ENCODE measurements at places on chromosomes 3 and 15.
A peak's percentile ranks its signal among the peaks of the same experiment; 100 is the strongest.

- no peak for DNase-seq
These were observed 7.9 kb downstream of the DGKG start for GRCh38 chr3:186354100-186354499.

- no peak for DNase-seq
These were observed 1065.2 kb downstream of the ZPLD1 start for GRCh38 chr3:103499967-103500366.

DNA sequence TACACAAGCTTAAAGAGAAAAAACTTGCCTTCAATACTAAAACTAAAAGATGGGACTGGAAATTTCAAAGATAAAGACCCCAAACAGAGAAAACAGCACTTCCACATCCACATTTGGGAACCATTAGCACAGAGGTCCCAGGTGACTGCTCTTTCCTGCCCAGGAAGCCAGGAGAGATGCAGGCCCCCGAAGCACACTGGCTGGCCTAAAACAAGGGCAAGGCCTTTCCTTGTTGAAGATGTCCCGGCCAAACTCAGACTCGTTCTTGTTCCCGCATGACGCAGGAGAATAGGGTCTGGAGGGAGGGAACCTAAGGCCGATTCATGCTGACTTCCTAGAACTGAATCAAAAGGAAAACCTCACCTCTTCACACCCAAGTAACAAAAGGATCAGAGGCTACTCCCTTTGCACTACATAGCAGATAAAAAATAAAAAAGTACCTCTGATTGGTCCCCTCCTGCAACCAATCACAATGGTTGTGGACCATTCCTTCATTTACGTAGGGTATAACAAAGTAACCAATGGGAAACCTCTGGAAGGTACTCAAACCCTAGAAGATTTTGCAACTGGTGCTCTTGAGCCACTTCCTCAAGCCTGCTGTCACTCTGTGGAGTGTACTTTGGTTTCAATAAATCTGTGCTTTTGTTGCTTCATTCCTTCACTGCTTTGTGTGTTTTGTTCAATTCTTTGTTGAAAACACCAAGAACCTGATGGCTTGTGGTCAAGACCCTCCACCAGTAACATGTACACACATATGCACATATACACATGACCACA is 48.7 kb downstream of the EFCAB12 start:
- DNase-seq, result no peak

DNA sequence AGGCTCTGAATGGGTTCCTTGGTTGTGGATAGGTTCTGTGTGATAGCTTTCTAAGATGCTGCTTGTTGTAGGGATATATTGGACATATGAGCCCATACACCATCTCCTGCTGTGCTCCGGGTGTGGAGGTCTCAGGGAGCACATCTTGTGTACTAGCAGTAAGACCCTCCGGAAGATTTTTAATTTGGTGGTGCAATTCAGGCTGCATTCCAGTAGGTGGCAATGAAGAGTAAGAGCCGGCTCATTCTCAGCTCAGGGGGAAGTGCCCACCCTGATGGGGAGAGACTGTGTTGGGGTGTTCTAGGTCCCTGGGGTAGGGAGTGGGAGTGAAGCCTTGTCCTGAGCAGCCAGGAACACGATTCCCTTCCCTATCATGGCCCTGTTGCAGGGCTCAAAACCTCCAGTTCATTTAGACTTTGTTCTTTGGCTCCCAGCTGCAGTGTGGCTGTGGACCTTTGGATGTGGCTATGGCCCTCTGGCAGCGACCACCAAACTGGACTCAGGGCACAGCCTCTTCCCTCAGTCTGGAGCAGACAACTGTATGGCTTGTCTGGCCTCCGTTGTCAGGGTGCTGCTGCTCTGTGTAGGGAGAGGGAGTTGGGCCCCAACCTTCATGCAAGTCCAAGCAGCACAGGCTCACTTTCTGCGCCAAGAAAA is 104.7 kb downstream of the UNC13C start:
- no peak for DNase-seq

DNA sequence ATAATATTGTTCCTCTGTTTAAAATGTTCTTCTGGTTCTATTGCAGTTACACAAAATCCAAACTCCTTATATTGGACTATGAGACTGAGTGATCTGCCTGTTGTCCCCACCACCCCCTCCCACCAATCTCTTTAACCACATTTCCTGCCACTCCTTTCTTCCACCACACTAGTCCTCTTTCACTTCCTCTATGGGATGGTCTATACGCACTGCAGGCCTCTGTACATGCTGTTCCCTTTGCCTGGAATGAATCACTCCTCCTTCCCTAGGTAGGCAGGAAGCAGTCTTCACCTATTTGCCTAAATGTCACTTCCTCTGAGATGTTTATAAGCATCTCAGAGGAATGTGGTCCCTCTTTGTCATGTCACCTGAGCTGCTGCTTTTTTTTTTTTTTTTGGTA is 4.0 kb downstream of the MAP2K1 start:
- no peak for DNase-seq

- DNase-seq, result no peak
These were observed 70.3 kb upstream of the PPP2R3A start for GRCh38 chr3:135895106-135895733.

- no peak for DNase-seq
These were observed 528.9 kb downstream of the IGSF11 start for GRCh38 chr3:118505784-118506183.

DNA sequence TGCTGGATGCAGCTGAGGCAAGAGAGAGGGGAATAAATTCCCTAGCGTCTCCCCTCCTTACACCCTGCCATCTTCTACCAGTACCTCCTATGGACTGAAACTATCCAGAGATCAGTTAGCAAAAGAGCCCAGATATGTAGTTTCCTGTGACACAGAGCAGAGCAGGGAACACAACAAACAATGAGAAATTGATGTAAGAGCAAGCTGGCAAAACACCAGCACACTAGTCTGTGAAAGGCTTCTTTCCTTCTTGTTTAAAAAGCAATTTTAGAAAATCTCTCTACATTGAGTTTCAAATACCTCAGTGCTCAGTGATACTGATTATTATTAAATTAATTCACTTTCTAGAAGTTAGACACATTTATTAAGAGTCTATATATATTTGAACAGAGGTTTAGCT is 215.6 kb upstream of the AZI2 start:
- no peak for DNase-seq

- no peak for DNase-seq
These were observed 88.9 kb downstream of the CLSTN2 start for GRCh38 chr3:140023616-140024530.

DNA sequence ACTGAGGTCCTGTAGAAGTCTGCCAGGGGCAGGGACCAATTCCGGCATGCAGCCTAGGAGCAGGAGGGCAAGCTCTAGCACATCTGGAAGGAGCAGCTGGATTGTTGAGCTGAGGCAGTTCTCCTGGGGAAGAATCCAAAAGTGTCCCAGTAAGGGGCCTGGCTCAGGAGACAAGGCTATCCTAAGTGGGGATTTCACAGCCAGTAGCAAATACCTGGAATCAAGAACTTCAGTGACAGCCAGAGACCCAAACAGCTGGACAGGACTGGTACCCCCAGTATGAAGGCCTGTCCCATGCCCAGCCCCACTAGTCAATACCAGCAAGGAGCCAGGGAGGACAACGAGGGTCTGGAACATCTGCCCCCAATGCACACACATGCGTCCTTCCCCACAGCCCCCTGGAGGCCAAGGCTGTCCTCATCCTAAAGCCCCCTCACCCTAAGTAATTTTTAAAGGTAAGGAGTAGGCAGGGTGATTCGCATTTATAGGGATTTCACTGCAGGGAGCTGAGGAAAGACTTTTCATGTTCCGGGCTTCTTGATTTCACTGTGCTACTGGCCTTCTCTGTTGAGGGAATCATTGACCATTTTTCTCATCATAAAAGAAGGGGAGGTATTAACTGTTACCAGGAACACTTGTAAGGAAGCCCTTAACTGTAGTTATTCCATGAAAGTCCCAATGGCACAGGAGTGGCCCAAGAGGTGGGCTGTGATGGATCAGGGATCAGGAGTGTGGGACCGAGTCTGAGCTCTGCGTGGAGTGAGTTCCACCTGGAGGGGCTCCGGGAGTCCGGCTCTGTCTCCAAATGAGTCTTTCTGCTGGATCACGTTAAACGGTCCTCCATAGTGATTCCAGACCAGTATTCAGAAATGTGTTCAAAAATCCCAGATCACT is 2.6 kb upstream of the CHSY1 start:
- DNase-seq, result no peak

DNA sequence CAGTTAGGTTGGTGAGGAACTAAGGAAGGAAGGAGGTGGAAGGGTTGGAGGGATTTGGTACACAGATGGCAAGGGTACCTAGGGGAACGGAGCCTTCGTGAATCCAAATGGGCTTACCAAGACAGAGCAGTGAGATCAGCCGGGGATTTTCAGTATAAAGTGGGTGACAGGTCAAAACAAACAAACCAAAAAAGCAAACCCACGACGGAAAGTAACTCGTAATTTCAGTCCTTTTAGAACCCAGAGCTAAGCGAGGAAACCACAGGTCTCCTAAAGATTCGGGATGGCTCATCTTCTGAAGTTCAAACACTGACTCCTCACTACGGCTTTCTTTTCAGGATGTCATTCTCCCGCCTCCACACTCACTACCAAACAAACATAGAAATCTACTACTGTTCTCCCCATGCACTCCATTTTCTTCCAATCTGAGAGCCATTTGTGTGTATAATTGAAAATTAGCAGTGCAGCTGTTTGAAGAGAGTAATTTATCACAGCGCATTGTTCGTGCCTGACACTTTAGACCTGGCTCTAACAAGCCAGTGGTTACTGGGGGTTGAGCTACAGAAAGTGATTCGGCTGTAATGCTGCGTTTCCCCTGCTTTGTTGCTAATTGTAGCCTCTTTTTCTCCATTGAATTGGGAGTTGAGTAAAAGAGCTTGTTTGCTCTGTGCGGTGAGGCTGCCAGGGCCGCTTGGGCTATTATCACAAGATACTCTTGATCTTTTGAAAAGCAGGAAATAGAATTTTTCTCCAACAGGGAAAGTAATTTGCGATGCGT is 64.7 kb upstream of the CCDC39 start:
- DNase-seq, result no peak

DNA sequence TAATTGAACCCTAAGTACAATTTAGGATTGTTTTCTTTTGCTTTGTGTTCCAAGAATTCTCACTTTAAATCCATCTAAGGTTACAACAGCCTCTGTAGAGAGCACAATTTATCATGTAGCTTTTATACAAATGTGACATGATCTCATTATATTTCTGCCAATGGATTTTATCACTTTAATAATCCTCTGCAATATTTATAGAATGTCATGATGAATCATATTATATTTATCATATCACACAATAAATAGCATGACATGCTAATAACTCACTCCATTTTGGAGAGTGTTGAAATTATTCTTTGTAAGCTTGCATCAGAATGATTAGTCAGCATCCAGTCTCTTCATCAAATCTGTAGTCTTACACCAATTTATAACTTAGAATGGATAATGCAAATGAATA is 280.6 kb upstream of the ZNF717 start:
- no peak for DNase-seq

DNA sequence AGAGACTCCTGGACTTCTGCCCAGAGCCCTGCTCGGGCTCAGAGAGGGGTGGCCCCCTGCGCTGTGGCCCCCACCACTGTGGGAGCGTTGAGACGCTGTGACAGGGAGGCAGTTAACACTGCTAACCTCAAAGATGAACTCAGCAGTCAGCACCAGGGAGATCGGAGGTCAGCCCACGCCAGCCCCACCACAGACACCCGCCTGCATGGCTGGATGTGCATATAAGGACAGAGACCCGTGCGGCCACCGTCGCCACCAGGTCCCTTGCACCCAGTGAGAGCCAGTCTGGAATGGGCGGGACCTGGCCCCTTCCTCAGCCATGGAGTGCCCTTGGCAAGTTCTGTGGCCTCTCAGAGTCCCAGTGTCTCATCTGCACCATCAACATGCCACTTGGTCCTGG is 48.5 kb upstream of the FURIN start:
- DNase-seq, result peak; percentile 88

GRCh38 chr3:143718463-143718862 is 129.8 kb downstream of the SLC9A9 start:
- no peak for DNase-seq

- no peak for DNase-seq
These were observed 322.3 kb upstream of the TBL1XR1 start for GRCh38 chr3:177519588-177519987.

DNA sequence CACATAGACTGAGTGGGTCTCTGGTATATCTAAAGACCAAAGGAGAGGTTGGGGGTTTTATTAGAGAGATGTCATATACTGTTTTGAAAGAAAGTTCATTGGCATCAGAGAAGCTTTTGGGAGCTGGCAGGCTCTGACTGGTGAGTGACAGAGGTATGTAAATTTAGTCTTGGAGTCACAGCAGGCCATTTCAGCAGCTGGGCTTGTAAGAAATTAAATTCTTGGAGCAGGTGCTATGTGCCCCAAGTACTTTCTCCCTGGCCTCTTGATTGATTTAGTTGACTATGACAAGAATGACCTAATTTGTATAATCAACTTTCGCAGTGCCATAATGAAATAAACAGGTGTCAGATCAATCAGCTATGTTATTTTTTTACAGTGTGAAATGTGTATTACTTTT is 47.8 kb upstream of the CDAN1 start:
- no peak for DNase-seq

DNA sequence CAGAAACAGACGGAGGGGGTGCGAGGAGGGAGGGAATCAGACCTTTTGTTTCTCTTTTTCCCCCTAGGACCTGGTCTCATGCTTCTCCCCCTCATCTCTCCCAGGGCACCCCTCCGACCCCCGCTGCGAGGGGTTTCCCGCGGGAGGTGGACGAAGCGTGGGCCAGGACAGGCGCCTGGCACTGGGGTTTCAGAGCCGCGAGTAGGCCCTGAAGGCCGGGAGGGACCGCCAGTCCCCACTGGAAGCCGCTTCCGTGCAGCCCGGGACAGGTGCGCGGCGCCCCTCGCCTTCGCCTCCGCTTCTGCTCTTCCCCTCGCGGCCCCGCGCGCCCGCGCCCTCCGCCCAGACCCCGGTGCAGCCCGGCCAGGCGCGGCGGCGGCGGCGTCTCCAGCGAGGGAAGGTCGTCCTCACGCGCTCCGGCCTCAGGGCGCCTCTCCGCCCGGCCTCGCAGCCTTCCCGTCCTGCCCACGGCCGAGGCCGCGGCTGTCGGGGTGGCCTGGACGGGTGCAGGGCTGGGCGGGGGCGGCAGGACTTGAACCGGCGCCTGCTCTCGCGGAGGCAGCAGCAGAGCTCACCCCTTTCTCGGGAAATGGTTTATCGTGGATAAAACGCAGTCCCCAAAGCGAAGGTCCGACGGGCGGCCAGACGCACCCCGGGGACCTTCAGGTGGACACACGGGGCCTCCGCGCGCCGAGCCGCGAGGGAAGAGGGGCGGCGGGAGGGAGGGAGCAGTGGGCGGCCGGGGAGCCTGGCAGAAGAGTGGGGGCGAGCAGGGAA is 31.5 kb upstream of the ADAMTS17 start:
- no peak for DNase-seq

GRCh38 chr3:11480663-11481298 is 162.9 kb downstream of the VGLL4 start:
- DNase-seq, result no peak

DNA sequence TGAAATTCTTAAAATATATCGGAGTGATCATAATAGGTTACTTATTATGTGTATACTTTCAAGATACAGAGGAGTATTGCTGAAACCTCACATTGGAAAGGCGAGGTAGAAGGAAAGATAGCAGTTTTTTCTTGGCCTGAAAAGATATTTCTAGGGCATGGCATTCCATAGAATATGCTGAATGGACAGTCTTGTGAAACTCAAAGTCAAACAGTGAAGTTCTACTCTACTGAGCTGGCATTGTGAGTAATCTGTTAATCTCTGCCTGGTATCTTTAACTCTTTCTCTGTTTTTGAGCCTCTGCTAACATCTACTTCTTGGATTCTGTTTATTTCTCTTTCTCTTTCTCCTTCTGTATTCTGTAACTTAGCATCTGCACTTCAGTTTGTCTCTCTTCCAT is 176.3 kb upstream of the ZBTB20 start:
- DNase-seq, result no peak
